Psoas muscle (tissue), 8 donors: ENCODE measurements at places on chromosomes 11 and 22. TPM values are rescaled to one million over a fixed set of nuclear protein-coding genes. Genes with fewer than 3 reads are reported as not detected.

- H3K36me3 ChIP-seq = peaks cover 46% of the 10 kb centered on the region
- H3K27me3 ChIP-seq = no peaks in the 10 kb centered on the region
- no peak overlapping the region for H3K27ac ChIP-seq
- H3K4me1 ChIP-seq = peaks cover 15% of the 10 kb centered on the region
- no peak overlapping the region for H3K4me3 ChIP-seq
Observed at GRCh38 chr22:35275580-35275979, 18.3 kb downstream of the HMGXB4 start.

IGSF22 gene
- 0.87 TPM for polyA plus RNA-seq

KREMEN1 gene
- polyA plus RNA-seq = 13.9 TPM

- no peak overlapping the region for H3K4me3 ChIP-seq
- H3K27ac ChIP-seq = no peak overlapping the region
- DNase-seq = no peak
Observed at GRCh38 chr11:61163714-61164605, 2.7 kb upstream of the VPS37C start.

DNA sequence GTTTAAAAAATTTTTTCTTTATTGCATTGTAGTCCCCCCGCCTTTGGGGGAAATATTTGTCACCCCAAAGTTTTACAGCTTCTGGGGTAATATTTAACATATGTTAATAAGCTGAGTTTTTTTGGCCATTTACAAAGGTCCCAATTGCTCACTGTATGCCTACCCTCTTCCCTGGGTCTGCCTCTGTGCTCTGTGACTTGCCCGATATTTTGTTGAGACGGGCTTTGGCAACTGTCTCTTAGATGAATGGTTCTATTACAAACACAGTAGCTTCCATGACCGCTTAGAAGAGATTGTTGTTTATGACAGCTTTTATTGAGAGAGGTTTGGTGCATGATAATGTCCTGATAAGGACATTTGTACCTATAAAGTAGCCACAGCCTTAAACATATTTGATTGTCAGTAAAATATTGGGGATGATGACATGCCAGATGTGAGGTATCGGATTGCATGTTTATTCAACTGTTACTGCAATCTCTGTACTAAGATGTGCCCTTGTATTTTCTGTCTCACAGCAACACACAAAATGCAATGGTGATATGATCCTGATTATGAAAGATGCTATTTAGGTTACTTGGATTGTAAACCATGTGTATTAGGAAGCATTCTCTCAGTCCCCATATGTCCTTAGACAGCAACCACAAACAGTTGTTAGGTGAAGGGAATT, 103.1 kb downstream of the TEAD1 start:
- no peak for DNase-seq
- no peak overlapping the region for H3K4me3 ChIP-seq
- peak overlapping the region; percentile 84 for H3K27ac ChIP-seq
- H3K36me3 ChIP-seq = no peaks in the 10 kb centered on the region
- H3K27me3 ChIP-seq = no peaks in the 10 kb centered on the region

DNA sequence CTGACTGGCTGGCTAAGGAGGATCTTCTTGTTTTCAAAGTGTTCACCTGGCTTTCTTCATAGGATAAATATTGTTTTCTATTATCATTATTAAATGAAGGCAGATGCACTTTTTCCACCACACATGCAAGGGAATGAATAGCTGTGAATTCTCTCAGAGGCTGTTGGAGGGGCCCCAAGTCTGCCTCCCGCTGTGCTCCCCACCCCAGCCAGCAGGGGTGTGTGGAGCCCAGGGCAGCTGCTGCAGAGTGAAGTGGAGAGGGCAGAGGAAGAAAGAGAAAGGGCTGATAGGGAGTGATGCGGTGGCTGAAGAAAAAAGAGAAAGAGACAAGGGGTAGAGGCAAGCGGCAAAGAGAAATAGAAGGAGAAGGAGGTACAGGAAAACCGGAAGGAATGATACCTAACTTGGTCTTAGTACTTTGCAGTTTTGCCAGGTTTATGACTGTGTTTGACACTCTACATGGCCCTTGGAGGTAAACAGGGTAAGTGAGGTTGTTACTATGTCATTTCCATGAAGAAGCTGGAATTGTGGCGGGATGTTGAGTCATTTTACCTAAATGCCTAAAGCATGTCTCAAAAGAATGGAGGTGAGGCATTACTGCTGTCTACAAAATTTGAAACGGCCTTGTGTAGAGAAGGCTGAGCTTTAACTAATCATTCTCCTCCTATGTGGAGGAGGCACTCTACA, 145.7 kb upstream of the B3GAT1 start:
- no peaks in the 10 kb centered on the region for H3K4me1 ChIP-seq
- no peak overlapping the region for H3K4me3 ChIP-seq
- no peak for DNase-seq
- no peak overlapping the region for H3K27ac ChIP-seq
- H3K36me3 ChIP-seq = no peaks in the 10 kb centered on the region

DNA sequence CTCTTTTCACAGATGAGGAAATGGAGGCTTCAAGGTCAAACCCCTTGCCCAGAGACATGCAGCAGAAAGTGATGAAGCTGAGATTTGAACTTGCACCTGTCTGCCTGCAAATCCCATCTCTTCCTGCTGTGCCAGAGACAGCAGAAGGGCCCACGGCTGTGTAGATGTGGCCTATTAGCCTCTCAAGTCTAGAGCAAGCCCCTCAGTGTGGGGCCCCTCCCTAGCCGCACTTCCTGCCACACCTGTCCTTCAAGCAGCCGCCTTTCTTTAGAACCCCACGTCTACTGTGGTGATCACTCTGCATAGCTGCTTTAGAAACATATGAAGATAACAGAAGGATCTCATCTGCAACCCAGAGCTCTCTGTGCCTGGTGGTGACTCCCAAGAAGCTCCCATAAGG, 41.2 kb upstream of the JAM3 start:
- no peak for DNase-seq
- no peaks in the 10 kb centered on the region for H3K27me3 ChIP-seq
- H3K36me3 ChIP-seq = no peaks in the 10 kb centered on the region
- no peaks in the 10 kb centered on the region for H3K4me1 ChIP-seq

HOATZ gene
- not detected for polyA plus RNA-seq

MOGAT2 gene
- polyA plus RNA-seq = not detected

H19 gene
- polyA plus RNA-seq = 5,104 TPM

DNA sequence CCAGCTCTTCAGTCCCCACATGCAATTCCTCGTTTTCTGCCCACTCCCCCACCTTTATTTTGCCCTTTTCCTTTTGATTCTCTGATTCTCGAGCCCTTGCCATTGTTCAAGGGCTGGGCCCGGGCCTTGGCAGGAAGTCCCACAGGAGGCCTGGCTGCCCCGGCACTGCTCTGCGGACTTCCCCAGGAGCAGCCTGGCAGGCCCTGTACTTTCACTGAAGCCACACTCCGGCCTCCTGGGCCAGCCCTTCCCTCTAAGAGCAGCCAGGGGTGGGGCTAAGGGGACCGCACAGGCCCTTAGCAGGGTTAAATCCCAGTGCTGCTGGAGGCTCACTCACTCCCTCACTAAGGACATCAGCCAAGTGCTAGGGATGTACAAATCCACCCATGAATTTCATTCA, 4.1 kb downstream of the LRRC32 start:
- peak overlapping the region; percentile 50 for H3K27ac ChIP-seq
- H3K4me3 ChIP-seq = peak overlapping the region; percentile 66
- DNase-seq = no peak
- H3K27me3 ChIP-seq = peaks cover 4% of the 10 kb centered on the region
- H3K36me3 ChIP-seq = peaks cover 5% of the 10 kb centered on the region
- H3K4me1 ChIP-seq = no peaks in the 10 kb centered on the region

CDHR5 gene
- polyA plus RNA-seq = 0.07 TPM

GRCh38 chr22:42863349-42863961, 6.4 kb upstream of the ARFGAP3 start:
- H3K4me3 ChIP-seq = no peak overlapping the region
- no peaks in the 10 kb centered on the region for H3K27me3 ChIP-seq
- H3K4me1 ChIP-seq = peaks cover 18% of the 10 kb centered on the region

- no peaks in the 10 kb centered on the region for H3K27me3 ChIP-seq
- no peak overlapping the region for H3K27ac ChIP-seq
- DNase-seq = peak; percentile 70
- H3K36me3 ChIP-seq = peaks cover 78% of the 10 kb centered on the region
- no peak overlapping the region for H3K4me3 ChIP-seq
- H3K4me1 ChIP-seq = peaks cover 24% of the 10 kb centered on the region
Observed at GRCh38 chr22:37623075-37624016, 14.7 kb downstream of the GGA1 start.

ZP1 gene
- 0.18 TPM for polyA plus RNA-seq

DNA sequence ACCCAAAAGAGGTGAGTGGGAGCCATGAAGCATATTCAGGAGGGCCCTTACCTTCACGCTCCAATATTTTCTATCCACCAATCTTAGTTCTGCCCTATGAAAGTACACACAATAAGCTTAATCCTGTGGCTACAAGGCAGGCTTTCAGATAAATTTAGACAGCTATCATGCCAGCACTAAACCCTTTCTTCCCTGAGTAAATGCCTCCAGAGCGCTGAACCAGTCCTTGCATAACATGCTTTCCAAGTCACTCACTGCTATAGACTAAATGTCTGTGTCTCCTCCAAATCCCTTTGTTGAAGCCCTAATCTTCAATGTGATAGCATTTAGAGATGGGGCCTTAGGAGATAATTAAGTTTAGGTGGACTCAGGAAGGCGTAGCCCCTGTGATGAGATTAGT, 50.3 kb upstream of the FIBIN start:
- DNase-seq = no peak
- no peak overlapping the region for H3K4me3 ChIP-seq
- H3K36me3 ChIP-seq = no peaks in the 10 kb centered on the region
- no peaks in the 10 kb centered on the region for H3K4me1 ChIP-seq
- H3K27me3 ChIP-seq = no peaks in the 10 kb centered on the region

GAS2 gene
- 2.9 TPM for polyA plus RNA-seq

- DNase-seq = no peak
- no peak overlapping the region for H3K27ac ChIP-seq
- H3K27me3 ChIP-seq = no peaks in the 10 kb centered on the region
- no peak overlapping the region for H3K4me3 ChIP-seq
Observed at GRCh38 chr22:23152238-23153114, 7.2 kb downstream of the RAB36 start.

- H3K4me1 ChIP-seq = peaks cover 98% of the 10 kb centered on the region
- H3K36me3 ChIP-seq = peaks cover 27% of the 10 kb centered on the region
- H3K27ac ChIP-seq = peak overlapping the region; percentile 73
Observed at GRCh38 chr11:114216796-114217180, 79.4 kb upstream of the NNMT start.

- H3K27ac ChIP-seq = no peak overlapping the region
- no peaks in the 10 kb centered on the region for H3K36me3 ChIP-seq
Observed at GRCh38 chr11:2703363-2704141, 3.8 kb upstream of the KCNQ1OT1 start.

FAM180B gene
- polyA plus RNA-seq = 0.51 TPM

LRRC56 gene
- not detected for polyA plus RNA-seq

TBX10 gene
- not detected for polyA plus RNA-seq

GRCh38 chr11:79352349-79352703, 88.5 kb downstream of the TENM4 start:
- H3K4me1 ChIP-seq = no peaks in the 10 kb centered on the region
- peaks cover 4% of the 10 kb centered on the region for H3K27me3 ChIP-seq
- no peak overlapping the region for H3K4me3 ChIP-seq

BACE1 gene
- polyA plus RNA-seq = 10.3 TPM

OR52I2 gene
- polyA plus RNA-seq = not detected

- H3K4me3 ChIP-seq = peak overlapping the region; percentile 87
- peak overlapping the region; percentile 91 for H3K27ac ChIP-seq
- H3K27me3 ChIP-seq = no peaks in the 10 kb centered on the region
- peaks cover 51% of the 10 kb centered on the region for H3K36me3 ChIP-seq
- H3K4me1 ChIP-seq = peaks cover 54% of the 10 kb centered on the region
Observed at GRCh38 chr11:66639066-66639813, 737 bp downstream of the RBM4 start.

DNA sequence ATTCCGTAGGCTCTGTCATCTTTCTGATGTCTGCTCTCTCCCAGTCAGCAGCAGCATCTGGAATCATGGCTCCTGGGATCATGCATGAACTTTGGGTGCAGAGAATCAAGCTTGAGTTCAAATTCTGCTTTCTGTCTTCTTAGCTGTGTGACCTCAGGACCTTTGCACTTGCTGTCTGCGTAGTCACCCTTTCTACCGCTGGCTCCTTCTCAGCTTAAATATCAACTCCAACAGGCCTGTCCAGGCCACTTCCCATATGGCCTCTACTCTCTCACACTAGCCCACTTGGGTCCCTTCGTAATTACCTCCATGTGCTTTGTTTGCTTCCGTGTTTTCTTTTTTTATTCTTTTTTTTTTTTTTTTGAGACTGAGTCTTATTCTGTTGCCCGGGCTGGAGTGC, 4.6 kb upstream of the GGA1 start:
- H3K4me1 ChIP-seq = peaks cover 6% of the 10 kb centered on the region
- no peak for DNase-seq
- no peak overlapping the region for H3K27ac ChIP-seq
- no peak overlapping the region for H3K4me3 ChIP-seq
- no peaks in the 10 kb centered on the region for H3K36me3 ChIP-seq

GRCh38 chr22:44436736-44437135, 61.3 kb downstream of the RTL6 start:
- no peak overlapping the region for H3K27ac ChIP-seq
- H3K4me3 ChIP-seq = no peak overlapping the region
- H3K27me3 ChIP-seq = no peaks in the 10 kb centered on the region
- no peaks in the 10 kb centered on the region for H3K4me1 ChIP-seq
- no peak for DNase-seq
- no peaks in the 10 kb centered on the region for H3K36me3 ChIP-seq

PDE2A gene
- polyA plus RNA-seq = 6.9 TPM

DNA sequence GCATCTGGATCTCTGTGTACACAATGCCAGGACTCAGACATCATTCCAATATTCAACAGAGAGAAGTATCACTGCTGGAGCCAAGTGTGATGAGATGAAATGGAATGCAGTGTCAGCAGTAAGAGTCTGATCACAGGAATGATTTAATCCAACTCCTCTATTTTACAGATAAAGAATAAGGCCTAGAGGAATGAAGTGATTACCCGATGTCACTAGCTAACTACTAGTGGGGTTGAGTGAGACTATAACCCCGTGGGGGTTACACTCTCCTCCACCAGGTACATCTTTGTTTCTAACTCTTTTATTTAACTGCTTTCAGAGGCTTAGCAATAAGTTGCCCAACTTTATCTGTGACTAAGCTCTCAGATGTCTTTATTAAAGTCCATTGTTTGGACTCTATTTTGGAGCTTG, 94.2 kb upstream of the FAT3 start:
- DNase-seq = no peak
- no peaks in the 10 kb centered on the region for H3K36me3 ChIP-seq
- no peak overlapping the region for H3K27ac ChIP-seq
- H3K27me3 ChIP-seq = no peaks in the 10 kb centered on the region
- H3K4me1 ChIP-seq = no peaks in the 10 kb centered on the region

DDX17 gene
- 41.4 TPM for polyA plus RNA-seq

NCR3LG1 gene
- 0.14 TPM for polyA plus RNA-seq

MOB2 gene
- polyA plus RNA-seq = 75.1 TPM

- no peak overlapping the region for H3K27ac ChIP-seq
- H3K27me3 ChIP-seq = no peaks in the 10 kb centered on the region
Observed at GRCh38 chr22:37007651-37008050, 11.6 kb downstream of the TST start.

GDPD4 gene
- not detected for polyA plus RNA-seq

BIK gene
- polyA plus RNA-seq = not detected

MS4A6A gene
- 4.2 TPM for polyA plus RNA-seq
